ENCODE measurements at places on chromosomes 5 and 9.

DNA sequence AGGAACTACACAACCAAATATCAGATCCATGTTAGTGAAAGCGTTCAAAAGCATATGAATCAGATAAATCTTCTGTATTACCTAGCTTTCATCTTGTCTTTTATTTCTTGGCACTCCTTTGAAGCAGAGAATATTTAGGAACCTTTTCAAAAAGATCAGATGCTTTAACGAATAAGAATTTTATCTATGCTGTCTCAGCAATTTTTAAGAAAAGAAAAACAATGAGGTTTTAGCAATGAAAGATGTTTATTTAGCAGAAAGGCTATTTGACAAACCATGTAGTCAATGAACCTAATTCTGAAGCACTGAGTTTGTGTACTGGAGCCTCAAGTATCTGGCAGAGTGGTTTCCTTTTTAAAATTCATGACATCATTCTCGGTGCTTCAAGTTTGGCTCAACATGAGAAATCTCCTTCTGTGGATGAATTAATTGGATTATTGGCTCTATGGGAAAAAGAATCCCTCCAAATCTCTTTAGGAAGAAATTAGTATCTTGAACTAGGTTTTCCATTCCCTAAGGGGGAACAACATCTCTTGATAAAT, 534.7 kb downstream of the CAAP1 start:
- DNase-seq = no peak

DNA sequence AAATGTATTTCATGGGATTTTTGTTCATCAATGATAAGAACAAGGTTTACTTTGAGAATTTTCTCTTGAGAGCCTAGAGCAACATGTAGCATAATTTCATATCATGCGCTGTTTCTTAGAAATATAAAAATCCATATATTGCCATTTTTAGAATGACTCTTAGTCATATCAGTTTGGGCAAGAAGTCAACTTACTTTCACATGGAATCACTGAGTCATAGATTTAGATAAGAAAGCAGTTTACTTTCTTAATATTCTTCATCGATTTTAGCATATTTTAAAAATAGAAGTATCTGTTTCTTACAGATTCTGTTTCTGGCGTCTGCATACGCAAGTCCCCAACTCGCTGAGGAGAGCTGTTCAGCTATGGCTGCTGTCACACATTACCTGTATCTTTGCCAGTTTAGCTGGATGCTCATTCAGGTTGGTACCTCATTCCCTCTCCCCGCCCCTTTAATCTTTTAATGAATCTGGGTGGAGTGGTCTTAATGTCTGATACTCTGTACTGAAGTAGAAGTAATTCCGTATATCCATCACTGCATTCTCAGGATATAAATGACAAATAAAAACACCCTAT, 406.6 kb downstream of the ADGRV1 start:
- no peak for DNase-seq

DNA sequence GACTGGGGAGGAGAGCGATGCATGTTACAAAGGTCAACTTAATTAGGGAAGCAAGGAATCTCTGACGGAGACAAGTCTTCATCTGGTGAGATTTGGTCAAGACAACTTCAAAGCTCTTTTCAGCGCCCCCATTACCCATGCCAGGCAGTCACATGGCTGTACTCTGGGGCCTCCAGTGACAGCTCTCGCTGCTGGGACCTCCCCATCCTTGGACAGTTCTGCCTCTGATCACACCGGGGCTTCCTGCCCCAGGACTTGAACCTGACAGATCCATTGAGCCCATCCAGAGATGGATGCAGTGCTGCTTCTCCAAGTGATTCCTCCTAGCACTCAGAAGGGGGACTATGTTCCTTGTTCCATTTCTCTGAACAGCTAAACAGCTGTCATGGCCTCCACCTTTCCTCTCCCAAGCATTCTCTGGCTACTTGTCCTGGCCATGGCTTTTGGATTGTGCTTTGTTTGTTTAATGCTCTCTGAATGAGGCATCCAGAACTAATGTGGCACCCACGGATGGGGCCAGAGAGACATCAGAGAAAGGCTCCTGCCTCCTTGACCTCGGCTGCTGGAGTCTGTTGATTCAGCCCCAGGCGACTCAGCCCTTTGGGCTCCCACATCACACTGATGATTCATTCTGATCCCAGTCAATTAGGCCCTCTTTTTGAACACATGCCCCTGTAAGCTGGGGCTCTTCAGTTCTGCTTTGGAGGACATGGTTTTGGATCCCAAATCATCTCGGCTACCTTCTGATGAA, 122.1 kb upstream of the ADAMTS16 start:
- no peak for DNase-seq

GRCh38 chr5:38468978-38469706, 87.3 kb downstream of the LIFR start:
- DNase-seq = no peak

DNA sequence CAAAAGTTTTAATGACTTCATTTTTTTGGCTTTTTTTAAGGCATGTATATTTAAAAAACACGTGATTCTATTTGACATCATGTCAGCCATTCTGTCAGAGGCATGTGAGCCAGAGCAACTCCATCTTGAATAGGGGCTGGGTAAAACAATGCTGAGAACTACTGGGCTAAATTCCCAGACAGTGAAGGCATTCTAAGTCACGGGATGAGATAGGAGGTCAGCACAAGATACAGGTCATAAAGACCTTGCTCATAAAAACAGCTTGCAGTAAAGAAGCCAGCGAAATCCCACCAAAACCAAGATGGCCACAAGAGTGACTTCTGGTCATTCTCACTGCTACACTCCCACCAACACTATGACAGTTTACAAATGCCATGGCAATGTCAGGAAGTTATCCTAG, 1000.6 kb upstream of the DMAC1 start:
- DNase-seq = no peak

DNA sequence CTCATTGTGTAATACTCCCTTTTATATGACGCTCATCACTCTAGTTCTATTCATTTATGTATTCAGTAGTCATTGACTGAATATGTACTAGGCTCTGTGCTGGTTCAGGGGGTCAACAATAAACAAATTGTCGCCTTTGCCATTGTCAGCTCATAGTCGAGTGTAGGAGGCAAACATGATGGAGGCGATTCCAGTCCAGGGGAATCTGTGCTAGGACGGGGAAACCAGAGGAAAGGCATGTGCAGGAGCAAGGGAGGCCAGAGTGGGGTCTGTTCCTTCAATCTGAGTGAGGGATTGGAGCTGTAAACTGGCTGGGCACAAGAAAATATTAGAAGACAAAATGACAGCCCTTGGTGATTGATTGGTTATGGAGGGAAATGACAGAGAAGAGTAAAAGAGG, 83.9 kb downstream of the ANGPTL2 start:
- no peak for DNase-seq
